GM23248 (cell line): ENCODE measurements at places on chromosomes 5 and 9.

GRCh38 chr9:5563417-5563815 is 53.1 kb downstream of the PDCD1LG2 start:
- DNase-seq, result peak; percentile 20

GRCh38 chr5:127306647-127307046 is 16.1 kb downstream of the MEGF10 start:
- DNase-seq, result no peak

DNA sequence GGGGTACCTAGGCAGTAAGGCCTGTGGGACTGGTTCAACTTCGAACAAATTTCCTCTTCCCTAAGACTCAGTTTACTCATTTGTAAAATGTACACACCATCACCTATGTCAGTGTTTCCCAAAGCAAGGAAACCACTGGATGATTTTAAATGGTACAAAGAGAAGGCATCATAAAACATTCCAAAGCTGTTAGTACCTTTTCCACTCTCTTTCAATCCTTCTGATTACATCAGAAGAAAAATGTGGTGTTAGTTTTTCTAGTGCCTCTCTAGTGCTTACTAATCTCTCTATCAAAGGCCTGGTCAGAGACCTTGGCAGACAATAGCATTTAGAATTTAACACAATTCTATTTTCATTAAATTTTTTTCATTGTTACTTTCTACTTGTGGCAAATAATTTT is 18.1 kb downstream of the NR6A1 start:
- peak; percentile 86 for DNase-seq

GRCh38 chr9:37029776-37030610 is 4.1 kb downstream of the PAX5 start:
- DNase-seq, result peak; percentile 29

GRCh38 chr5:9562141-9562540 is 16.3 kb upstream of the SEMA5A start:
- peak; percentile 67 for DNase-seq

- peak; percentile 55 for DNase-seq
Measured at GRCh38 chr9:131995382-131995781, 84.3 kb downstream of the MED27 start.

- DNase-seq, result peak; percentile 62
Measured at GRCh38 chr9:12818431-12819000, 43.7 kb downstream of the LURAP1L start.

- no peak for DNase-seq
Measured at GRCh38 chr9:84751921-84752320, 82.4 kb downstream of the NTRK2 start.

- DNase-seq, result no peak
Measured at GRCh38 chr5:177540438-177540837, 13.9 kb downstream of the FAM193B start.

GRCh38 chr5:134267366-134268018 is 41.6 kb upstream of the PPP2CA start:
- peak; percentile 70 for DNase-seq

DNA sequence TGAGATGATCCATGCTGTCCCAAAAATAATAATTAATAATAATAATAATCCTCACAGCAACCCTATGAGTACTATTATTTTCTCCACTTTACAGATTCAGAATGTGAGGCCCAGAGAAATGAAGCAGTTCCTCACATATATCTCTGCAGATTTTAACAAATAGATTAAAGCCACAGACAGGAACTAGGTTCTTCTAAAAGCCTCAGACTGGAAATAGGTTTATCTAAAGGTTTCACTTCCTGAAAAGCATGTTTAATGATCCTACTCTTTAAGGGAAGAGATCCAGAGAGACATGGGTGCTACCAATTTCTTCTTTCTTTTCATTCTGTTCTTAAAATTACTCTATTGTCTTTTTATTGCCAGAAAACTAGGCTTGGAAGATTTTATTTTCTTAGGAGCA is 1079.4 kb upstream of the COX7C start:
- DNase-seq, result no peak

DNA sequence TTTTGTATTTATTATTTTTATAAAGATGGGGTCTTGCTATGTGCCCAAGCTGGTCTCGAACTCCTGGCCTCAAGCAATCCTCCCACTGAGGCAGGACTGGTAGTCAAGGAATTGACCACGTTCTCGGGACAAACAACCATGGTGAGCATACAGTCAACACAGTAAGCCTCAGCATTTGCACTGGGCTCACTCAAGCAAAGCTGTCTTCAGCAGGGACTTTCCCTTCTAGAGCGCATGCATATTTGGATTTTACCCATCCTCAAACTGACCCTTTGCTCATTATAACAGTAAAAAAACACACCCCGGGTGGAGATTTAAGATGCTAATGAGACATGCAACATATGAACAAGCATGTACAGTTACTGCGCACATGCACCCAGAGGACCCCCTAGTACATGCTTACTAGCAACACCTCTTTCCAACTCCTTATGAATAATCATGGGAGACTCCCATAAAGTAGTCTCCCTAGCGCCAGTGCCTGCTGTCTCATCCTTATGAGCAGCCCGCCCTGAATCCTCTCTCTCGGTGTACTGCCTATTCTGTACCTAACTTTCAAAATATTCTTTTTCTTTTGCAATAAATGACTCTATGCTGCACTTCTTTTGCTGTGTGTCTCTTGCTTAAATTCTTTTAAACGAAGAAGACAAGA is 41.5 kb downstream of the C5orf22 start:
- DNase-seq, result no peak

DNA sequence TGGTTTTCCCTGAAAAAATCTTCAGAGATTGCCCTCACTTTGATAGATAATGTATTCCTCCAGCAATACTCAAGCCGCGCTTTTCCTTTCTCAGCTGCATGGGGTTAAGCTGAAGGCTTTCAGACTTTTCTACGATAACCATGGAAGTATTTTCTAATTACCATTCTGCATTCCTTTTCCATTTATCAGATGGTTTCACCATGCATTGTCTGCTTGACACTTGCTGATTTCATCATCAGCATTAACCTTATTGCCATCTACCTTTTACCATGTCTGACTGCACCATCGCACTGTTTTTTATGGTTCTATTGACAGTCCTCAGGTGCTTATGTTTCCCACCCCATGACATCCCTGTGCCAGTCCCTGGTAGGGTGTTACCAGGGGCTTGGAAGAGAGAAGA is 91.6 kb downstream of the DMAC1 start:
- no peak for DNase-seq

DNA sequence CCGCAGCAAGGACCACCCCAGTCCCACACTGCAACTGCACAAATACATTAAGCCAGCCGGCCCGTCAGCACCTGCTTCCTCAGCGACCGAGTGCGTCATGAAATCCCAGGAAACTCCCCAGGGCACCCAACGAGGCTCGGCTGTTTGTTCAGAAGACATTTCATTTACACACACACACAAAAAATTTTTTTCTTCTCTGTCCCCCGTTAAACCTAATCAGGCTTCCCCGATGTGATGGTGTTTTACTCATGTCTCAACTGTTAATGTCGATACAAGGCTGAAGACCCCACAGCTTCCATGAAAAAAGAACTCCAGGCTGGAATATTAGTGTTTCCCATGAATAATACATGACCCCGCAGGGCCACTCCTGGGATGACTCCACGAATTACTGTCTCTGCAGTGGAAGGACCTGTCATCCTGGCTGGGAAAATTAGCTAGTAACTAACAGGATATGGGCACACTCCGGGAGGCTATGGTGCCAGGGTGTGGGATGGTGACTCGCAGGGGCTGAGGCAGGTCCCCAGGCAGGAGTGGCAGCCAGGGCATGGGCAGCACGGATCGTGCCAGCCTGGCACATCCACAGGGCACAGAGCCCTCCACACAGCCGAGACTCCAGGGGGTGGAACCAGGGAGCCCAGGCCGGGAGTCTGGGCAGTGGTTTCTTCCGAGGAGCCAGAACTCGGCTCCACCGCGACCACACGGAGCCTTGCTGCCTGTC is 102.4 kb downstream of the VAV2 start:
- DNase-seq, result peak; percentile 49

DNA sequence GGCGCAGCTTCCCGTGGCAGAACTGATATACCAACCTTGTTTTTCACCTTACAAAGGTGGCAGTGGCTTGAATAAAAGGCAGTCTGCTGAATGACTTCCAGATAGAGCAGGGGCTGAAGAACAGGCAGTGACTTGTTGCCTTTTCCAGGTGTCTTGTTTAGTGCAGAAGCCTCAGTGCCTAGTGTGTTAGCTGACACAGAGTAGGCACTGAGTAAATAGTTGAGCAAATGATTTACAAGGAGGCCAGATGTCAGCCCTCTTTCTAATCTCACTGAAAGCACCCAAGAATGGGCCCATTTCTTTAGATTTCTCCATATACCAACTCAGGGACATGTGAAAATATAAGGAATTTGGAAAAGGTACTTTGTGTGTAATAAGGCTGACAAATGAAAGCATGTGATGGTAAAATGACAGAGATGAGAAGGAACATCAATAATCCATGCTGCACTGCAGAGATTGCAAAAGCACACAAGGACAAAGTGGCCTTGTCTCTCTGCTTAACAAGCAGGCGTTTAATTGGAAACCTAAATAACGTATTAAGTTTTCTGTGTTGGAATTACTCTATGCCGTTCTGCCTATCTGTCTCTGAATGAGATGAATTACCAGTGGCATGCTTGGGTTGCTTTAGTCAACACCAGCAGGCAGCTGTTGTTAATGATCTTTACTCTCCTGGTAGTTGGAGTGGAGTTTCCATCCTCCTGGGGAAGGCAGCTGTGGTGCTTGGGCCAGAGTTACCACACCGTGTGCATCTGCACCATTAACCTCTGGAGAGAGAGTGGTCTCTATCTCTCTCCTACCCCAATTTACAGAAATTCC is 360.1 kb upstream of the C9orf72 start:
- no peak for DNase-seq

DNA sequence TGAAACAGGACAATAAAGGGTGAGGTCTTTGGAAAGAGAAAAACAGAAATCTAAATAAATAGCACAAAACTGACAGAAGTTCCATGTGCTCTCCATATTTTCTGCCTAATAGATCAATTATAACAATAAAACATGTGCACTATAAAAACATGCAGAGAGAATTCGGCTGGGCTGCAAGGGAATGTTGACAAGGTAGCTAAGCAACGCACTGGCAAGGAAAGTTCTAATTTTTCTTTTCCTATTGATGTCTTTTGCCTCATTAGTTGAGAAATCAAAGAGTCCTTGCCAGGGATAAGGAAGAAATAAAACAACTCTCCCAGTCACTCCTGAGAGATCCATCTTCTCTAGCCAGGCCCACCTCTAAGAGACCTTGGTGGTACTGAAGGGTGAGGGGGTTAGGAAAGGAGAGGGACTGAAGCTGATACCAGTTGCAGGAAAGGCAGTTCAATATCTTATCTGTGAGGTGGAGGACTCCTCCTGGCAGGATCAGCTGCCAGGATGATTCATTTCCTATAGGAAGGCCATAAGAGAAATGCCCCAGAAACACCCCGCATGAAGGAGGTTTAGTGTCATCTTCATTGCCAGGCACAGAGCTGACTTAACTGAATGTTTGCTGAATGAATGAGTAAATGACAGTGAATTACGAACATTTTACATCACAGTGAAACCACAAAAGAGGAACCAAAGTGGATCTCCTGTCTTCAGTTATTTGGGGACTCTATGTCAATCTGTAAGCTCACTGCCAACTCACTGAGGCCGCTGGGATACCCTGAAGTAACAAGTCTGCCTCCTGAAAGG is 63.7 kb upstream of the IFNK start:
- DNase-seq, result peak; percentile 34

DNA sequence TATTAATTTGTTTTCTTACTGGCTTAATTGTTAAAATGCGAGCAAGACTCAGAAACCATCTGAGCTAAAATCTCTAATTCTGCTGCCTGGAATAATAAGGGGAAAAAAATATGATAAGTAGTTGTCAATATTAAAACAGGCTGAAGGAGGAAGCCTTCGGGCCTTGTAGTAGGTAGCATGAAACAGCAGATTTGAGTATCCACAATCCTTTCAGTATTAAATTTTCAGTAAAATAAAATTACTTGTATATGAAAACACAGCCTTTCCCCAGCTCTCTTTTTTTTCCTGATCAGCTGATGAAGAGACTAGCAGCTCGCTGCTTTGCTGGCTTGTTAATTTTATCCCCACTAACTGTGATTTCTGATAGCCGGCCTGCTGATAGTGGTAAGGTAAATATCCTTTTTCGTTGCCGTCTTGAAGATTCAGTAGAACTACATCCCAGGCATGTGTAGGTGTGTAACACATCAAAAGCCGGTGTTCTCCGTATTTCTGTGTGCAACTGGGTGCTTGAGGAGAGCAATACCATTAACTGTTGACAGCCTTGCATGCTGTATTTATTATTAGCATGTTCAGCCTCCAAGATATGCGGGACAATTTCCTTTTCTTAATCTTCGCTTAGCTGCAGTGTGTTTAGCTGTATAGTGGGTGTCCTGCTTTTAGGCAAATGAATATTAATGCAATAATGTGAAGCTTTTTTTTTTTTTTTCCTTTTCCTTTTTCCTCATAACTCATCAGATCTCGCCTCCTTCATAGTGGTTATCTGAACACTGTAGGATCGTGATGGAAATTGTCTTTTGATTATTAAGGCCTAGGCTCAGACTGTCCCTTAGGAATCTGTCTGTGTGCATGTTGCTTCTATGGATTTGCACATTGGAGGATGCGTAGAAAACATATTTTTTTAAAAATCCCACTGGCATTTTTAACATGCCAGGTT is 144.6 kb downstream of the SMARCA2 start:
- peak; percentile 54 for DNase-seq

- no peak for DNase-seq
Measured at GRCh38 chr5:117249086-117249815, 674.6 kb upstream of the SEMA6A start.

- DNase-seq, result no peak
Measured at GRCh38 chr5:176738637-176739250, 71.6 kb upstream of the UNC5A start.

DNA sequence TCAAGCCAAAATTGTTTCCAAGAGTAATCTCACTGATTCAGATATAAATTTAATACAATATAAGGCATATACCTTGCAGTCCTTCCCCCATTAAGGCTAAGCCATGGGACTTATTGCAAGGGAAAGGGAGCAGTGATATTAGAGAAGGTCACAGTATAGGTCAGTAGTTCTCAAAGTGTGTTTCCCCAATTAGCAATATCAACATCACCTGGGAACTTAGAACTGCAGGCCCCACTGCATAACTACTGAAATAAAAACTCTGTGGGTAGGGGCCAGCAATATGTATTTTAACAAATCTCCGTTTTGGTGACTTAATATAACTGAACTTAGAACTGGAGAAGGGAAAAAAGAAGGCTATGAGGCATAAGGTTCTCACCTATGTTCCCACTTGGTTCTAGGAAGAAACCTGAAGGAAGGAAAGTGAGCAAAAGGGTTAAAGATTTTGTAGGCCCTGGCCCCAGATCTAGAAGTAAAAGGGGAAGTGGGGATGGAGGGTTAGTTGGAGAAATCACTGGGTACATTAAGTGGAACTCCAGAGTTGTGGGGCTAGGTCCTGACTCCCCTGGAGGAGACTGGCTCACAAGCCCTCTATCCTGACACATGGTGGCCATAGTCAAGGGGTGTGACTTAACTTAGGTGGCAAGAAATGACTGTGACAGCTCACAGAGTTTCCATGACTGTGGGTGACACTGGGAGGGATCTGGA is 40.7 kb downstream of the WDR36 start:
- no peak for DNase-seq

- DNase-seq, result no peak
Measured at GRCh38 chr9:80493258-80493657, 921.5 kb downstream of the TLE4 start.
